Thoracic aorta (tissue), 2 donors: ENCODE measurements at places on chromosomes 11 and 22.
A peak's percentile ranks its signal among the peaks of the same experiment; 100 is the strongest.

DNA sequence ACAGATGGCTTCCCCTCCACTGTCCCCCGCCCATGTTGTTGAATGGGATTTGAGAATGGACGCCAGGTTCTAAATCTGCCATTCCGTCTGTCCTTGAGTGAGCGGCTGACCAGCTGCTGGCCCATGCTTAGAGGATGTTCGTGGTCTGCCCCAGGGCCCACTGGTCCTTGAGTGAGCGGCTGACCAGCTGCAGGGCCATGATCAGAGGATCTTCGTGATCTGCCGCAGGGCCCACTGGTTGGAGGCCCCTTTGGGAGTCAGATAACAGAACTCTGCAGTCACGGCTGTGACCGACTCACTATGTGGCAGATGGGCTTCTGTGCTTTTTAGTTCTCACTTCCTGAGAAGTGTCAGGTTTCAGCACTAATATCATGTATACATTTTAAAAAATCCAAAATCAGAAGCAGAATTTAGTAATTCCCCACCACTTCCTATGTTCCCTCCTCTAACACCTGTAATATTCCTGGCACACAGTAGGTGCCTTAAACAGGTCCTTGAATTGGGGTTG, 54.1 kb downstream of the MICAL3 start:
- H3K27ac ChIP-seq, result peak overlapping the region; percentile 38
- DNase-seq, result no peak
- H3K4me3 ChIP-seq, result no peak overlapping the region
- H3K36me3 ChIP-seq, result no peaks in the 10 kb centered on the region
- peaks cover 61% of the 10 kb centered on the region for H3K4me1 ChIP-seq

DNA sequence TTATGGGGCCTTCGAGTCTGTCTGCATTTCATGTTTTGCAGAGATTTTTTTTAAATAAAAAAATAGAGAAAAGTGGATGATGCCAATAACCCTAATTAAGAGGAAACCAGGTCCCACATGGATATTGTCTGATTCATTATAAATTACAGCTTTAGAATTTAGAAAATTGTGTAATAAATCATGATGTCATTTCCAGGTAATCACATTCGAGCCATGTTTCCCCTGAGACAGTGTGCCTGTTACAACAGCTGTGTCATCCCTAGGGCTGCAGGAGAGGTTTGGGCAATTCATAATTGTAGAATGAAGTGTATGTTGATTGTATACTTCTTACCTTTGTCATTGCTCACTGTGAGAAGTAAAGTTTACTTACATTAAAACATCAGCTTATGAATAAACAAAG, 38.3 kb downstream of the NCAM1 start:
- no peaks in the 10 kb centered on the region for H3K27me3 ChIP-seq
- no peak overlapping the region for H3K4me3 ChIP-seq
- H3K36me3 ChIP-seq, result no peaks in the 10 kb centered on the region
- DNase-seq, result no peak

- H3K4me1 ChIP-seq, result no peaks in the 10 kb centered on the region
- H3K4me3 ChIP-seq, result no peak overlapping the region
- no peaks in the 10 kb centered on the region for H3K27me3 ChIP-seq
- peaks cover 2% of the 10 kb centered on the region for H3K36me3 ChIP-seq
- no peak overlapping the region for H3K27ac ChIP-seq
Observed at GRCh38 chr22:19271856-19272535, 19.5 kb downstream of the CLTCL1 start.

DNA sequence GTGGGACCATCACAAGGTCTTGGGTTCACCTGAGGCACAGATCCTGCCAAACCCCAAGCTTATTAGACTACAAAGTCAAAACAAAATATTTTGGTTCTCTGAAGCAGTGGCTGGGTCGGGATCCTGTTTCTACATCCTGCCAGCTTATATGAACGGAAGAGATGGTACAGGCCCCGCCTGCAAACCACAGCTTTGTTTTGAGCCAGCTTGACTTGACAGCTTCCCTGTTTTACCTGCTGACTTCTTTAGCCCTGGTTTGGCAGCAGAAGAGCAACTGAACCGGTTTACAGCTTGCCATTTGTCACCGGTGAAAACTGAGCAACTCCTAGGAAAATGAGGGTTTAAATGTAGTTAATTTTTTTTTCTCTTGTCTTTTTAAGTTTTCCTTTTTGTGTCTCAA, 11.4 kb downstream of the PACS1 start:
- H3K36me3 ChIP-seq, result no peaks in the 10 kb centered on the region
- DNase-seq, result no peak
- H3K27ac ChIP-seq, result peak overlapping the region; percentile 16
- H3K4me1 ChIP-seq, result peaks cover 47% of the 10 kb centered on the region
- no peaks in the 10 kb centered on the region for H3K27me3 ChIP-seq
